ENCODE measurements at places on chromosomes 6 and 20.

DNA sequence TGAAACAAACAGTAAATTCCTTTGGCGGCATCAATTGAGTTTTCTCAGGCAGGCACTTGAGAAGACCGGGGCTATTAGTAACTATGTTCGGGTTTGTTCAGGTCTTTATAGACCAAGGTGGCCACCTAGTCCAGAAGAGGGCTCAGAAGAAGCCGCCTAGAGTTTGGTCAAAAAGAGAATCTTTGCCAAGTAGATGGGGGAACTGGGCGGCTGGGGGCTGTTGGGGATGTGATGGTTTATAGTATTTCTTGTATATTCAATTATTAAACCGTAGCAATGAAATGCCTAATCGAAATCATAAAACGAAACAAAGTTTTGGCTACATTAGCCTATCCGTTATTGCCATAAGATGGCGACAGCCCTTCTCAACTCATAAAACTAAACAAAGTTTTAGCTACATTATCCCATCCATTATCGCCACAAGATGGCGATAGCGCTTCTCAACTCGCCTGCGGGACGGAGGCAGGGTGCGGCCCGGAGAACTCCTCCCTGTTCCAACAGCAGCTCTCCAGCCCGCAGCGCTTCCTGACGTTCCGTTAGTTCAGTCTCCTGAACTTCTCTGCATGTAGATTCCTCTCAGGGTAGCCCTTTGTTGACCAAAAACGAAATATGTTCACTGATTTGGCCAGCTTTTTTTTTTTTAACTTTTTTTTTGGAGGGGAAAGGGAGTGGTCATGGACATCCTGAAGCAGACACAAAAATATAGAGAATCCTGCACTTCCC is 120.5 kb upstream of the PRSS16 start:
- peak; percentile 91 for DNase-seq

DNA sequence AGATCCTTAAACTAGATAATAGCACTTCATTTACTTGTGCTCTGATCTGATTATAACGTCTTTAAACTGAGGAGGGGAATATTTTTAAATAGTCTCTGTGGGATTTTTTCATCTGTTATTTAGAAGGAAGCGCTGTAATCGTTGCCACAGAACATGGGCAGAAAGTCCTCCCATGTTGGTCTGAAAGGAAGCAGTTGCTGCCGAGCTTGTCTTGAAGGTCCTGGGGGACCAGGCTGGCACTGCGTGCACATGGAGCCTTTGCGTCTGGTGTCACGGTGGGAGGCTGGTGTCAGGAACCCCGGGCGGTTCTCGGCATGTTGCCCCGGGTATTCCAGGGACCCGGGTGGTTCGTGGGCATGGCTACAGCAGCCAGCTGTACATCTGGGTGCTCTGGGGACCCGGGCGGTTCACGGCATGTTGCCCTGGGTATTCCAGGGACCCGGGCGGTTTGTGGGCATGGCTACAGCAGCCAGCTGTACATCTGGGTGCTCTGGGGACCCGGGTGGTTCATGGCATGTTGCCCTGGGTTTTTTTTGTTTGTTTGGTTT is 11.5 kb downstream of the TPD52L2 start:
- DNase-seq, result no peak

DNA sequence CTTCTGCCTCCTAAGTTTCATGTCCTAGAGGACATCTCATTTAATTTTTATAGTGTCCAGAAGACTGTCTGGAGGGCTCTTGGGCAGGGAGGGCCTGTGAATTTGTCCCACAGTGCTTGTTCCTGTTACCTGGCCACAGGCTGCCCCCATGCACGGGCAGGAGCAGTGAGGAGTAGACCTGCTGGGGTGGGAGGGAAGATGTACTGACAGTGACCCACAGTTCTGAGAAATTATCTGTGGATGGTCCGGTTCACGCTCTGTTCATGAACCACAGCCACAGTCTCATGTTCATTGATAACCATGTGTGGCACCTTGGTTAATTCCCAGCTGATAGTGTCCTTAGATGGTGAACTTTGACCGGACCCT is 18.8 kb upstream of the ZNF831 start:
- no peak for DNase-seq

DNA sequence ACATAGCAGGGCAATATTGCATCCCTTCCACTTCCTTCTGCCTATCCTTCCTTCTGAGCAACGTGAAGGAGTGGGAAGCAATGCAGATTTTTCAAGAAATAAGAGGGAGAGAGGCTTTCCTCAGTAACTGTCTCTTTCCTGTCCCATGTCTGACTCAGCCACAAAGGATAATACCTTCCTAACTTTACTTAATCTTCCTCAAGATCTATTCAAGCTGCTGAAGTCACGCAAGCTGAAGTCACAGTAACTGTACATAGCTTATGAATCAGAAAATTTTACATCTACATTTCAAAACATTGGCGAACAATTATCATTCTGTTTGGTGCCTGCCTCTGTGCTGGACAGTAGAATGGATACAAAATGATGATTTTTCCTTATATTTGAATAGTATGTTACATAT is 86.4 kb upstream of the POU3F2 start:
- DNase-seq, result peak; percentile 17

DNA sequence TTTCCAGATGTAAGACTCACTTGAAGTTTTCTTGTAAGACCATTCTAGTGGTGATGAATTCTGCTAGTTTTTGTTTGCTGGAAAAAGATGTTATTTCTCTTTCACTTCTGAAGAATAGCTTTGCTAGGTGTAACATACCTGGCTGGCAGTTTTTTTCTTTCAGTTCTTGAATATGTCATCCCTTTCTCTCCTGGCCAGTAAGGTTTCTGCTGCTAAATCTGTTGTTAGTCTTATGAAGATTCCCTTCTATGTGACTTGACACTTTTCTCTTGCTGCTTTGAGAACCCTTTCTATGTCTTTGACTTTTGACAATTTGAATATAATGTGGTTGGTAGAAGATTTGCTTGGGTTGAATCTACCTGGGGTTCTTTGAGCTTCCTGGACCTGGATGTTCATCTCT is 314.7 kb upstream of the NOX3 start:
- no peak for DNase-seq

- no peak for DNase-seq
Measured at GRCh38 chr20:3559637-3560036, 88.8 kb downstream of the ATRN start.

- DNase-seq, result peak; percentile 8
Measured at GRCh38 chr6:170018936-170019817, 267.8 kb downstream of the ERMARD start.

DNA sequence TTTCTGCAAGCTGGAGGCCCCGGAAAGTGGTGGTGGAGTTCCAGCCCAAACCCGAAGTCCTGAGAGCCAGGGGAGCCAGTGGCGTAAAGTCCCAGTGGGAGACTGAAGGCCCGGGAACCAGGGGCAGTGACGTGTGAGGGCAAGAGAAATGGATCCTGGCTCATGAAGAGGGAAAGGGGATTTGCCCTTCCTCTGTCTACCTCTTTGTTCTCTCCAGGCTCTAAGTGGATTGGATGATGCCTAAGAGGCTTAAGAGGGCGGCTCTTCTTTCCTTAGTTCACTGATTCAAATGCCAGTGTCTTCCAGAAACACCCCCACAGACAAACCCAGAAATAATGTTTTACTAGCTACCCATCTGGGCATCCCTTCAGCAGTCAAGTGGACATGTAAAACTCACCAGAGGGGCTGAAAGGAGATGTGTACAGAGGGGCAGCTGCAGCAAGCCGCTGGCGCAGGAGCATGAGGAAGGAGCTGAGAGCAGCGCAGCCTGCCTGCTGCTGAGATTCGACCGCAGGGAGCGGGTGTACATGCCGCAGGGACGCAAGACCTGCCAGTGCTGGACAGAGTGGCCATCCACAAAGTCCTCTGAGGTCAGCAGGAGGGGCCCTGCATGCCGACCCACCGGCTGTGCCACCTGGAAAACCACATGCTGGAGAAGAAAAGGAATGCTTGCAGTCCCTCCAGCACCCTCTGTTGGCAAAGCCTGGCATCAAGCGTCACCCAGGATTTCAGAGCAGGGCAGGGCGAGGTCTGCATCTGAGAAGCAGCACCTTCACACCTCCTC is 29.5 kb downstream of the CDYL start:
- no peak for DNase-seq

DNA sequence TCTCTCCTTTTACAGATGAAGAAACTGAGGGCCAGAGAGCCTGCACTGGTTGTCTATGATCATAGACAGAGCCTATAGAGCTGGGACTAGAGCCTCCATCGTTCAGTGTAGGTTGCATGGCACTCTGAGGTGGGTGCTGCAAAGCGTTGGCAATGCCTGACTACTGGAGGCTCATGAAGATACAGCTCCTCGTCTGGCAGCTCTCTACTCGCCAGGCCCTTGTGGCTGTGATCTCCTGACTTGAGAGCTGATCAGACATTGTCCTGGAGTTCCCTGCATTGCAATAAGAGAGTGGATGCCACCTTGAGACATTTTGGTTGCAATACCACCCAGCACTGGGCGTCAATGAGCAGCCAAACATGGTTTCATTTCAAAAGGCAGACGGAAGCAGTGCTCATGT is 270.1 kb upstream of the ARID1B start:
- no peak for DNase-seq

DNA sequence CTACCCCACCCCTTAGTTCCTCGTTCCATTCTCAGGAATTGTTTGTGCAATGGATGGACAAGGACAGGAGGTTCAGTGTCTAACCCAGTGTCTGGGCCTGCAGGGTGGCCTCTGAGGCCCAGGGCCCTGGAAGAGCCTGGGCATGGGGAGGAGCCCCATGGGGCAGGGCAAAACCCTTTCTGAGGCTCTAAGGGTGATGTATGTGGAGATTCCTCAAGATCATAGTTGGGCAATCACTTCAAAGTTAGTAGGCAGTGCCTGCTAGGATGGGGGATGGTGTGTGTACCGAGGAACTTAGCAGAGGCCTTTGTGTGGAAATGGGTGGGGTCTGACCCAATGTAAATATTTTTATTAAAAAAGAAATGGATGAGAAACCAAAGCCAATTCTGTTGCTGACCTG is 6.7 kb upstream of the C2 start:
- DNase-seq, result no peak

- no peak for DNase-seq
Measured at GRCh38 chr6:157666729-157667128, 156.3 kb upstream of the SNX9 start.

- no peak for DNase-seq
Measured at GRCh38 chr6:45477790-45478189, 100.1 kb upstream of the SUPT3H start.

GRCh38 chr6:38799529-38800184 is 84.5 kb downstream of the DNAH8 start:
- no peak for DNase-seq

DNA sequence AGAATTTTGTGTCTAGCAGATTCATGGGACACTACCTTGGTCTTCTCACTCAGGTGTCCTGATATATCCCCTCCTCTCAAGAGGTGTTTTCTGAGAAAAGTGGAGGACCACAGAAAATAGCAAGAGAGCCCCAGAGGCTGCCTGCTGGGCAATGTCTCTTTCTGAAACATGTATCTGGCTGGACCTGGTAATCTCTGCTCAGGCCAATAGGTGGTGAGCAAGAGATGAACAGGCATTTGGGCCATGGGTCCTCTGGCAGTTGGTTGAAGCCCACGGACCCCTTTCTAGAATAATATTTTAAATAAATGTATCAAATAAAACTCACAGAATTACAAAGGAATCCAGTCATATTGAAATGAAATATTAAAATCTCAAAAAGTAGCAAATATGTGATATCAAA is 8.8 kb upstream of the THBD start:
- DNase-seq, result no peak

- DNase-seq, result no peak
Measured at GRCh38 chr20:51715163-51715855, 52.9 kb downstream of the ATP9A start.

DNA sequence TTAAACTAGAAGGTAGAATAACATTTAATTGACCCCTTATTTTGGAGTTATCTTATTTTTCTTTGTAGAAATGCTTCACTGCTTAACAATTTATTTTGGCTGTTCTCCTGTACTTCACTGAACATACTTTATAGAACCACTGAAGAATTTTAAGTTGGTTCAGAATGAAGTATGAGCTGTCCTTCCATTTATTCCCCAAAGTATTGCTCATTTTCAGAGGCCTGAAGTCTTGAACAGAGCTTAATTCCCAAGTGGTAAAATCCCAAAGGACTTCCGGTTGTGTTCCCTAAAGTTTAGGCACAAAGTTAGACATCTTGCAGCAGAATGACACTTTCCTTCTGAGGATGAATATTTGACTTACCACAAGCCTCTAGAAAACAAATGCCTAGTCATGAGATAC is 233.3 kb downstream of the TINAG start:
- peak; percentile 20 for DNase-seq

Data from fibroblast of skin of abdomen (primary cell).